Lung microvascular endothelial cell (primary cell): ENCODE measurements at places on chromosomes 12 and 14. TPM values are rescaled to one million over a fixed set of nuclear protein-coding genes. Genes with fewer than 3 reads are reported as not detected.

DNA sequence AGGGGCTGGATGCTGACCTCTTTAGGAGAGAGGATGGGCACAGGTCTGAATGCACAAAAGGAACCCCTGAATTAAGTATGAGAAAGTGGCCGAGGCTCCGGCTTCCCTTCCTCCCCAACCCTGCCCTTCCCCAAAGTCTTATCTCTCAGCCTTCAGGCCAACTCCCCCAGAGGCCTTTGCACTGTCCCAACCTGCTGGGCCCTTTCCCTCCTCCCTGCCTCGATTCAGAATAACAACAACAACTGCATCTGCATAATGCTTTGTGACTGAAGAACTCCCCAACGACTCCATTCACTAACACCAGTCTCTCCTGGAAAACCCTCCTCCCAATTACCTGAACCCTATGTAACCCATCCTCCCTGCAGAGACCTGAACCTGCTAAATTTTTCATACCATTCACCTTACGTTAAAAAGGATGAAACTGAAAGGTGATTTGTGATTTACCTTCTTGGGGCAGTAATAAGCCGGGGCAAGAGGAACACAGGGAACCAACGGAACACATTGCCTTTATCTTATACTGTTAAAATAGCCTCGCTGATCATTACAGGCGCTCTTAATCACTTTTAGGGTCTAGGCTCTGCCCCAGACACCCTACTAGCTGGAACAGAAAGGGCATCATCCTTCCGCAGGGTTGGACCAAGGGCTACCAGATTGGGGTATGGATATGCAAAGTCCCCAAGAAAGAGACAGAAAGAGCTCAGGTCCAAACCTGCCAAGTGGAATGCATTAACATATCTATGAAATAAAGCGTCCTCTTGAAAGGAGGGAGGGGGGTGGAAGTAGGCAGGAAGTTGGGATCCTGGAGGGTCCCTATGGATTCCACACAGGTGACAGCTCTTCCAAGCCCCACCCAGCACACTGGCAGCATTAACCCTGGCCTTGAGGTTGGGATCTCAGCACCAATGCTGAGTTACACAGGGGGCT, 24.2 kb upstream of the FOXN3 start:
- no peak for DNase-seq

GRCh38 chr12:46473634-46474329, 101.2 kb upstream of the SLC38A2 start:
- DNase-seq = peak; percentile 87

The DBX2 gene
- not detected in 2 replicates for total RNA-seq

DNA sequence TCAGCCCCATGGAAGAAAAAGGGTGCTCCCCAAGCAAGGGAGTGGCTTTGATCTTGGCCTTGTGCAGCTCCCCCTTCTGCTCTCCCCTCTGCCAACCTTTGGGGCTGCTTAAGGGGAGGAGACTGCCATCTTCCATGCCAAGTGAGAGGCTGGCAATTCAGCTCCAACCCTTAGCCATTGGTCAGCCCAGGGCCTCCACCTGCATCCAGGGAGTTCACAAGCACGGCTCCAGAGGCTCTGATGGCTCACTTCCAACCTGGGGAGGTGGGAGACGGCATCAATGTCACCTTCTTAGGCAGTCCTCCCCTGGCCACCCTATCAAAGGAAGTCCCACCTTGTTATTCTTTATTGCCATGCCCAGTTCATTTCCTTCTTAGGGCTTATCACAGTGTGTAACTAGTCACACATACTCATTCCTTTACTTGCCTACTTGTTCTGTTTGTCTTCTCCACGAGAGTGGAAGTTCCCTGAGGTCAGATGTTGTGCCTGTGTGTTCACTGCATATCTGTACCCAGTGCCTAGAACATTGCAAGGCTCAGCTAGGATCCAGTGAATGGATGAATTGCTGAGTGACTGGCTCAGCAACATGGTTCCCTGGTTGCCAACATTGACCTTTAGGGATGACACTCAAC, 5.0 kb downstream of the HDAC7 start:
- DNase-seq = no peak

- no peak for DNase-seq
Observed at GRCh38 chr12:65492998-65493912, 214.8 kb downstream of the MSRB3 start.
